T-helper 17 cell (primary cell): ENCODE measurements at places on chromosomes 13 and 19. TPM values are rescaled to one million over a fixed set of nuclear protein-coding genes. Genes with fewer than 3 reads are reported as not detected.

- peaks cover 71% of the 10 kb centered on the region for H3K4me1 ChIP-seq
- peak overlapping the region; percentile 77 for H3K4me3 ChIP-seq
- no peak for DNase-seq
These were observed 38.2 kb upstream of the C1QTNF9 start for GRCh38 chr13:24271231-24271600.

DNA sequence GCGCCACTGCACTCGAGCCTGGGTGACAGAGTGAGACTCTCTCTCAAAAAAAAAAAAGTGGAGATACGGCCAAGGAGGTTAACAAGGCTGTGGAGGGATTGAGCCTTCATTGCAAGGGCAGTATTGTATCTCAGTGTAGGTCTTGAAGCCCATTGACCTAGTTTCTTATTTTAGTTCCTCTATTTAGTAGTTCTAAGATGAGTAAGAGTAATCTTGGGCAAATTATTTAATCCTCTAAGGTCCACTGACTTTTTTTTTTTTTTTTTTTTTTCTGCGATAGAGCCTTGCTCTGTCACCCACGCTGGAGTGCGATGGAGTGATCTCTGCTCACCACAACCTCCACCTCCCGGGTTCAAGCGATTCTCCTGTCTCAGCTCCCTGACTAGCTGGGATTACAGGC lies 14.3 kb upstream of the ILF3 start:
- no peaks in the 10 kb centered on the region for H3K27me3 ChIP-seq
- no peak for DNase-seq
- H3K4me3 ChIP-seq: no peak overlapping the region
- H3K4me1 ChIP-seq: peaks cover 20% of the 10 kb centered on the region

- H3K36me3 ChIP-seq: peaks cover 4% of the 10 kb centered on the region
- no peak for DNase-seq
- peaks cover 24% of the 10 kb centered on the region for H3K4me1 ChIP-seq
- H3K27ac ChIP-seq: peak overlapping the region; percentile 99
- no peaks in the 10 kb centered on the region for H3K27me3 ChIP-seq
- peak overlapping the region; percentile 94 for H3K4me3 ChIP-seq
These were observed 759 bp downstream of the RB1 start for GRCh38 chr13:48304143-48304876.

DNA sequence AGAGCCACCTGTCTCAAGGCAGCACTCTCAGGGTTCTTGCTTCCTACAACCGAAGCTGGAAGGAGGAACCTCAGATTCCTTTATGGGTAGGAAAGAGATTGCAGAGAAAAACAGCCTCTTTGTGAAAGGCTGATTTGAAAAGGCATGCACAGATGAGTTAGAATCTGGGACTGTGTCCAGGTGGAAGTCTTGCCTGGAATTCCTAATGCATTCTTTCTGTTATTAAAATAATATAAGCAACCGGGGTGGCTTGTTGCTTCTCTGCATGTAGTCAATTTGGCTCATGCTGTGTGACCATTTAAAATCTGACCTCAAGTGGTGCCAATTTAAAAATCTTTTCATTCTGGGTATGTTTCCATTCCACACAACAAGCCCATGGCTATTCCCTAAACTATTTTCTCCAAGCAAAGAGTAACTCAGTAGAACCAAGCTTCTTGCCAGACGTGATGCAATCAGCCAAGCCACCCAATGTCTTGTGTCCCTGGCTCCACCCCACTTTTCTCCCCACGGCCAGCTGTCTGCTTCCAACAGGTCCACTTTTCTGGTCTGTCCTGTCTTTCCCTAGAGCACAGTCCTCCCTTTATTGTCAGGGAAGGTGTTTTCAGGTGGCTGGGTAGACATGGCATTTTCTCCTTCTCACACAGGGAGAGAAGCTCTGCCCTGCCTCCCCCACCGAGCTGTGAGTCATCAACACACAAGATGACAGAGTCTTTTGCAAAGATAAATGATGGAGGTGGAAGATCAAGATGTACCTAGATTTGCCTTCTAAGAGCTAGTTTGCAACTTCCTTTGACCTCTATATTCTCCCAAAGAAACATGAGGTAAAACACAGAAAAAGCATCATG lies 394.3 kb downstream of the FOXO1 start:
- H3K36me3 ChIP-seq: no peaks in the 10 kb centered on the region
- H3K4me1 ChIP-seq: peaks cover 26% of the 10 kb centered on the region
- H3K4me3 ChIP-seq: no peak overlapping the region
- no peak for DNase-seq
- no peaks in the 10 kb centered on the region for H3K27me3 ChIP-seq

- H3K36me3 ChIP-seq: peaks cover 2% of the 10 kb centered on the region
- H3K27me3 ChIP-seq: peaks cover 41% of the 10 kb centered on the region
- DNase-seq: no peak
- no peak overlapping the region for H3K27ac ChIP-seq
- peaks cover 2% of the 10 kb centered on the region for H3K4me1 ChIP-seq
These were observed 77.1 kb downstream of the CHST8 start for GRCh38 chr19:33698576-33699435.

DNA sequence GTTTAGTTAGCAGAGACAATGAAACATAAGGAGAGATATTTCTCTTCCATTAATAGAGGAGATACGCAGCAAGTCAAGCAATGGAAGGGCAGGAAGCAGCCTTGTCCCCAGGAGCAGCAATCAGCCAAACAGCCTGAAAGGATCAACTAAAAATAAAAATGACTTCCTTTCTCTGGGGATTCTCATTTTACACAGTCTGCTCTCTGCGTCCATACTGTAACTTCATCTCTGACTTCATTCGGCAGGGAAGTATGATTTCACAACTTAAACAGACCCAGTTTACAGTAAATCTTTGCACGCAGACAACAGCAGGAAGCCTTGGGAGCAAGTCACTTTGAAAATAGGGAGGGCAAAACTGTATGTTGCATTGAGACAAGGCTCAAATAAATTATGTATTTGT lies 826.7 kb downstream of the DIAPH3 start:
- peaks cover 13% of the 10 kb centered on the region for H3K27me3 ChIP-seq
- DNase-seq: no peak
- no peak overlapping the region for H3K27ac ChIP-seq
- H3K36me3 ChIP-seq: no peaks in the 10 kb centered on the region

The F10 gene
- total RNA-seq: not detected

The DCT gene
- total RNA-seq: 0.16 TPM

The INSL3 gene
- total RNA-seq: 5.0 TPM

The ZNF560 gene
- not detected for total RNA-seq

The CEACAM3 gene
- 0.25 TPM for total RNA-seq
